ENCODE measurements at places on chromosomes 7 and 10.

DNA sequence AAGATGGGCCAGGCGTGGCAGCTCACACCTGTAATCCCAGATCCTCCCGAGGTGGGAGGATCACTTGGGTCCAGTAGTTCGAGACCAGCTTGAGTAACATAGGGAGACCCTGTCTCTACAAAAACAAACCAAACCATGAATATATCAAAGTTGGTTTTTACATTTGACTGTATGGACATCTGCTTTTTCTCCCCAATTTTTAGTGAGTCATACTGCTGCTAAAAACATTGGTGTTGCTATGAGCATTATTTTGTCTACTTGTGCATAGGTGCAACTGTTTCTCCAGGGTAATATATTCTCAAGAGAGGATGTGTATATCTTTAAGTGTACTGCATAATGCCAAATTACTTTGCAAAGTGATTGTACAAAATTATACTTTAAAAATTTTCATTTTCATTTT, 769 bp upstream of the TMEM248 start:
- no peak for DNase-seq

DNA sequence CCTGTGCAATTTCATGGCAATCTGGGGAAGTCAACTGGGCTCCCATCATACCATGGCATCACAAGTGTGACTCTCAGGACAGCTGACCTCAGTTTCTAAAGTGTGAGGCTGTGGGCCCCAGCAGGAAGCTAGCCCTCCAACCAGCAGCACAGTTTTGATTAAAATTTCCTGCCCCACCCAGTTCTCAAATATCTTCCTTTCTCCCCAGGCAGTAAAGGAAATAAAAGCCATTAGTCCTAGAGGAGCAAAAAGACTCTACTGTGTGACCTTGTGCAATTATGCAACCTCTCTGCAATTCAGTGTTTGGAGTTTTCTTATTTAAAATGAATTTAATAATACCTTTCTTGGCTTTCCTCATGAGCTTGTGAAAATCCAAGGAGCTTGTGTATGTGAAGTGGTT, 143.1 kb upstream of the CDCA7L start:
- DNase-seq = no peak

DNA sequence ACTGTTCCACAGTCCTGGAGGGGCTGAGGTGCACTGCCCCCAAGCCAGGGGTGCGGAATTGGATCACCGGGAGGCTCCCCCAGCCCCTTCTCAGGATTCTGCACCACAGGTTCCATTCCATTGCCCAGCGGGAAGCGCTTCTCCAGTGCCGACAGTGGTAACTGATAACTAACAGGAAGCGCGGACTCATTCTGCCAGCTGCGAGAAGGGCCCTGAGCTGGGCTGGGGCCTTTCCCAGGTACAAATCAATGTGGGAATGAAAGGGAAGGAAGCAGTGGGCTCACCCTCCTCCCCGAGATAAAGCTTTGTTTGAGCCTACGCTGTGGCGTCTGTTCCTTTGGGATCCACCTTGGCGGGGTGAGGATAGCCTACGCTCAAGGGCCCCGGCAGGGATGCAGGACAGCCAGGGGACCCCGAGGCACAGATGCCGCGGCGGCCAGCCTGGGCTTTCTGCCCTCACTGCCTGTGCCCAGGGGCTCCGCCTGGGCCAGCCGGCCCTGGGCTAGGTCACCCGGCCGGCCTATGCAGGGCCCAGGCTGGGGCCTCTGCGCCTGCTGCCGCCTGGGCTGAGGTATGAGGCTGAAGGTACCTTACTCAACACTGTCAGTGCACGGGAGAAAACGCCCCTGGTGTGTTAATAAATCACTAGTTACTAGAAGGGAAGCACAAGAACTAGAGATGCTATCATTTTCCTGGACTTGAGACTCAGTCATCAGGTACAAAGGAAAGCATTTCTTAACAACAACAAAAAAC, 39.4 kb downstream of the EN2 start:
- no peak for DNase-seq

DNA sequence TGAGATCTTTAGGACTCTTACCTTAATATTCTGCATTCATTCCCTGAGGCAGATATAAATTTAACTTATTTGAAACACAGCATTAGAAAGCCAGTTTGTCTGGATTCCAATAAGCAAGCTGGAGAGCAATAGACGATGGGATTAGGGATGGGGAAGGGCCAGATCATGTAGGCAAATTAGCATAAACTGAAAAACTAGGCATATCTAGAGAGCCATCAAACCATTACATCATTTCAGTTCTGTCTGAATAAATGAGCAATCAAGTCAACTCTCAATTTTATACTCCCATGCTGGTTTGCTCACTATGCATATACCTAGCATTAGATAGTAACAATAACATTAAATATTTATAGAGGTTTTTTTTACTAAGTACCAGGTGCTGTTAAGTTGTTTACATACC, 583.6 kb upstream of the LRRN3 start:
- no peak for DNase-seq

DNA sequence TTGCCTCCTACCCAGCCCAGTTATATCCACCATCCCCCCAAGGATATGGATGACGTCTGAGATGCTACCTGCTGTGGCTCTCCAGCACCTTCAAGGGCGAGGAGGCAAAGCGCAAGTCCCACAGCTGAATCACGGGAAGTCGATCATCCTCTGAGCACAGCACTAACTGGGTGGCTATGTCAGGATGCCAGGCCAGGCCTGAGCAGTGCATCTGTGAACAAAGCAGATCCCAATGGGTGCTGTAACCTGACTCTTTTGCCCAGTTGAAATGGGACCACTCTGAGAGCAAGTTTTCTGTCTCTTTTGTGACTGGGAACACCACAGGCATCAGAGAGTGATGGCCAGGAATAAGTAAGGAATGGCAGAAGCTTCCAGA, 12.3 kb downstream of the SEC31B start:
- no peak for DNase-seq

GRCh38 chr7:96167424-96167823, 154.5 kb downstream of the SLC25A13 start:
- DNase-seq = no peak

DNA sequence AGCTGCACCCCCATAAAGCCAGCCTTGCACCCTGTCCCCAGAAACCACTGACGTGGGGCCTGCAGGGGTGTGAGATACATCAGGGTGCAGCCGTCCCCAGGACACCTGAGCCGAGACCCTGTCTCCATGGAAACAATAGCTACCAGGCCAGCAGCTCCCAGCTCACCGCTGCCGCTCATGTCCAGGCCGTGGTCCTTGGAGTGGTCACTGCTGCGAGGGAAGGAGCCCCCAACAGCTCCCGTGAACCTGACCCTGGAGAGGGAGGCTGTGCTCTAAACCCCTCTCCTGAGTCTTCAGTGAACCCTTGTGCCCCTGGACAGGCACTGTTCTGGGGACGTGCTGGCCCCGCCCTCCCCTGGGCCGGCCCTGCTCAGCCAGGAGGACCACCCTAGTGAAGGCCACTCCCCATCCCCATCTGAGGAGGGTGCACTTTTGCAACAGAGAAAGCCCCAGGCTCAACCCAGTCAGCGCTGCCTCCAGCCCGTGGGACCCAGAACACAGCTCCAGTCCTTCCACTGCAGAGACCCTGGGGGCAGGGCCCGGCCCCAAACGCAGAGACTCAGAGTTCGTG, 19.6 kb upstream of the INPP5A start:
- DNase-seq = peak; percentile 21

DNA sequence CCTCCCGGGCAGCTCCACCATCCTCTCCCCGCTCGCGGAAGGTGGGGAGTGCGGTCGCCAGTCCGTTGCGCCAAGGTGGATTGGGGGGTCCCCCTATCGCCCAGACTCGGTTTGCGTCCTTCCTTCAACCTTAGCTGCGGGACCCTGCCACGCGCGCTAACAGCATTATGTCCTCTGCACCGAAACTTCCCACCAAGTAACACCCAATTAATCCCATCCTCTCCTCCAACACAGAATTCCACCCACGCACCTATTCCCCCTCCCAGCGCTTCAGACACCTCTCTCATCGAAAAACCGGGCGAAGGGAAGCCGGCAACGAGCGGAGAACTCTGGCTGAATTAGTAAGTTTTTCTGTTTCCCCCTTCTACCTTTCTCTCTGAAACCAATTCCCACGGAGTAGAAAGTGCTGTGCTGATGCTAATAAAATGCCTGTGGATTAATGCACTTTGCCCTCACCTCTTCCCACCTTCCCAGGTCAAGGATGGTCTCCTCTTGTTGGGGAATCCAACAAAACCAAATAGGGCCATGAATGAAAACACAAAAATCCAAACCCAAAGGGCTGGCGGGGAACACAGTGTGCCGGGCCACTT, 947 bp downstream of the HOXA3 start:
- no peak for DNase-seq

DNA sequence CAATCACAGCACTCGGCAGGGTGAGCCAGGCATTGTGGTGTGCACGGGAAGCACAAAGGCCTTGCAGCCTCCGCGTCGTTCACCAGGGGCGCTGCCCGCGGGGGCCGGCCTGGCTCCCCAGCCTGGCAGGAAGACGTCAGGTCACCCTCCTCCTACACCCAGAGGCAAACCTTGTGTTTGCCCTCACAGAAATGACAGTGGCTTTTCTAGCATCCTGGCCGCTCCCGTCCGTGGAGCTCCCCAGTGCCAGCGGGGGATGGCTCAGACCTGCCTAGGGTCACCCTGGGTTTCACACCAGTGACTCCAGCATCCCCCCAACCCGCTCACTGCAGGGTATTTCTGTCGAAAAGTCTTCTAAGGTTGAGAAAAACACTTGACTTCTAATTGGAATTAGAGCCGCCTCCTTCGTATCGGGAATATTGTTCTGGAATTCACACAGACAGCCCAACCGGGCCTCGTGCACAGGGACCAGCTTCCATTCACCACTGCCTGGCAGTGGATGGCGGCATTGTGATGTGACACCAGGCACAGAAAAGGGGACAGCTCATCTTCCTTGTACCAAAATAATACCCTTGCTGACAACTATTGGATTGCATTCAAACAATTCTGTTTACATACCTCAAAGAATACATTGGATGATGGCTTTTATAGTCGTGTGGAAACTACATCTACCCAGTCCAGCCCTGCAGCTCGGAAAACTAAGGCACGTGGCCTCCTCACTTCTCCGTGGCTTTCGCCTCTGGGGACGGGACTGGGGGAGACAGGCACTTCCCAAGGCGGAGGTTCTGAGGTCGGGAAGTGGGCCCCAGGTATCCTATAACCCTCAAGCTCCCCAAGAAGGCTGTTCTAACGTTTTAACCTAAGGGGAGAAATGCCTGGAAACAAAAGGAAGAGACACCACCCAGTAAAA, 109.0 kb downstream of the EBF3 start:
- no peak for DNase-seq

- no peak for DNase-seq
Measured at GRCh38 chr10:16698461-16698860, 118.8 kb downstream of the RSU1 start.

GRCh38 chr10:132487241-132488135, 50.1 kb upstream of the INPP5A start:
- no peak for DNase-seq

GRCh38 chr10:103193820-103194529, 903 bp upstream of the NT5C2 start:
- no peak for DNase-seq

- DNase-seq = no peak
Measured at GRCh38 chr10:24792638-24793037, 69.0 kb upstream of the ARHGAP21 start.

GRCh38 chr10:95247200-95247880, 43.5 kb downstream of the PDLIM1 start:
- no peak for DNase-seq

DNA sequence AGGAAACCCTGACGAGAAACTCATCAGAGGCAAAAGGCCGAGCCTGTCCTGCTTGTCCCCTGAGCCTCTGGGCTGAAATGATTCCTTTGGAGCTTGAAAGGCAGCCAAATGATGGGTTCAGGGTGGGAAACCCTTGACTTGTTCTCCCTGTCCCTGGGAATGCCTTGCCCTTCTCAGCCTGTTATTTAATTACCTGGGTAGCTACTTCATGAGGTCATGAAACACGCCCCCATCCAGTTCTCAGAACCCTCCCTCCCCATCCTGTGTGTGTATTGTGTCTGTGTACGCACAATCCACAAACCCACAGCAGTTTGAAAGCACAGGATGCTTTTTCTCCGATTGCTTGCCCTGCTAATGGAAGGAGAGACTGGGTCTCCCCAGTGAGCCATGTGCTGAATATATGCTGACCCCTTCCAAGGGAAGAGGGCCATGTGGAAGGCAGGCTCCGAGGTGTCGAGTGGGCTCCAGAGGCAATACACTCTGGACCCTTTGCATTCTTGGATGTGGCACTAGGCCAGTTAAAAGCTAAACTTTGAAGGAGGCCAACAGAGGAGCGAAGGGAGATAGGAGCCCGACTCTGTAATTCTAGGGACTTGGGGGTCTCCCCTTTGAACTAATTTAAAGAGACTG, 10.6 kb downstream of the DUSP5 start:
- DNase-seq = no peak

DNA sequence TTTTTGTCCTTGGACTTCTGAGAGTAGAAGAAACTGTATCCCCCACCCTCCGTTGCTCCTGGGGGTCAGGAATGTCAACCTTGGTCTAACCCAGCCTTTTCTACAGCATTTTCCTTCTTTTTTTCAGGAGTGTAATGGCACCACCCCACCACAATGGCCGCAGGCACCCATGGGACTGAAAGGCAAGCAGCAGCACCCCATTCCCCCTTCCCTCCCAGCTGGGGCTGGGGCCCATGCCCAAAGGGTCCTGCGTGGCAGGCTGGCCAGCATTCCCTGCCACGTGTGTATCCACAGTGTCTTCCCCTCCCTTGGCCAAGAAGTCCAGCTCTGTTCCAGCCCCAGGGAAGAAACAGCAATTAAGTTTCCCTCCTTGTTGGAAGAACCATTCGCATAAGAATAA, 106.9 kb downstream of the ZPBP start:
- no peak for DNase-seq

- DNase-seq = no peak
Measured at GRCh38 chr7:2220030-2220429, 12.7 kb downstream of the MAD1L1 start.

GRCh38 chr10:70722820-70723424, 50.6 kb downstream of the ADAMTS14 start:
- DNase-seq = no peak
